HuH-7.5 (cell line): ENCODE measurements at places on chromosomes 5 and 9.

- no peak for DNase-seq
These were observed 149.3 kb upstream of the MSX2 start for GRCh38 chr5:174575043-174575442.

DNA sequence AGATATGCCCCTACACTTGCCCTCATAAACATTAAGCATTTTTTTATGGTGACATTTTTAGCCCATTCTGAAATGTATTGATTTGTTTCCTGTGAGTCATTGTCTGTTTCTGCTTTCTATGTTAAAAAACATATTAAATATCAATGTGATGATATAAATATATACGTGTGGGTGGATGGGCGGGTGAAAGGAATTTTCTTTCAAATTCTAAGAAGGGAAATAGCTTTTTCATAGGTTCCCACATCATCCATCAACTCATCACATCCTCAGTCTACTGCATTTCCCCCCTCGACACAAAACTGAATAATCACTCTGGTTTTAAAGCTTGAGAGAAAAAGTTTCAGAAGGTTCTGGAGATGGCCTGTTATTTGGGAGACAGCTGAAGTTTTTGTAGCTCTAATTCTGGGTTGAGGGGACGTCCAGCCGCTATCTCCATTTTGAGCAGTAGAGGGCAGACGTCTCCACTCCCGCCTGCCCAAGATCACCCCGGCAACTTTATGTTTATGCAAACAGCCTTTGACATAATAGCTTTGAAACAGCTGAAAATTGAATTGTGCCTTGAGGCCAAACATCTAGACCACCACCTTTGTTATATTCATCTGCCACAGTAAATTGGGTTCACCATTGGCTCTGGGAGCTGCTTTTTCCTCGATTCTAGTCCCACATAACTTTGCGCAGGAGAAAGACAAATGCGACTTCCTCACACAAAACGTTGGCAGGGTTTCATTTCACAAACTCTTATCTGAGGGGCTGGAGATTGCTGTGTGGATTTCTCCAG lies 216.2 kb upstream of the CLINT1 start:
- peak; percentile 29 for DNase-seq

DNA sequence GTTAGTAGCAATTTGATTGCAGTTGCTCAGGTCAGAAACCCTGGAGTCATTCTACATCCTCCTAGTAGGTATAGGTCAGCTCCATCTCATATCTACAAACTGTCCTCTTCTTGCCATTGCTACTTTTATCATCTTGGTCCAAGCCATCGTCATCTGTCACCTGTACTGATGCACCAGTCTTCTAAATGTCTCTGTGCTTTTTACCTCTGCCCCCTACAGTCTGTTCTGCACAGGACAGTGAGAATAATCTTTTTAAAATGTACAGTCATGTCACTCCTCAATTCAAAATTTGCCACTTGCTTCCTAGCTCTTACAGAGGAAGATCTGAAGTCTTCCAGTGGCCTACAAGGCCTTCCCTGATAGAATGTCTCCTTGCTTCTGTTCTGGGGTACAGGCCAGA lies 6.8 kb downstream of the NNT start:
- no peak for DNase-seq

DNA sequence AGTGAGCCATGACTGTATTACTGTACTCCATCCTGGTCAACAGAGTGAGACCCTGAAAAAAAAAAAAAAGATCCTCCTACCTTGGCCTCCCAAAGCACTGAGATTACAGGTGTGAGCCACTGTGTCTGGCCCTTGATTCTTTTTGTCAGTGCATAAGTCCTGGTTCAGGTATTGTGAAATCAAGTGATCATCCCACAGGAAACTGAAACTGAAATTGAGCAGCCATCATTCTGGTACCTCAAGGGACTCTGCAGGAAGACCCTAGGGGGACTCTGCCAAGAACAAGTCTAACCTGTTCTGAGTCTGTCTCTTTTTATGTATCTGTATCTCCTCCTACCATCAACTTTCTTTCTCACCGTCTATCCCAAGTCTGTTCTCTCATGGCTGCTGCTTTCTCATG lies 1.9 kb upstream of the DCAF10 start:
- DNase-seq, result no peak

GRCh38 chr5:129639331-129639730 lies 108.6 kb upstream of the MINAR2 start:
- DNase-seq, result no peak

DNA sequence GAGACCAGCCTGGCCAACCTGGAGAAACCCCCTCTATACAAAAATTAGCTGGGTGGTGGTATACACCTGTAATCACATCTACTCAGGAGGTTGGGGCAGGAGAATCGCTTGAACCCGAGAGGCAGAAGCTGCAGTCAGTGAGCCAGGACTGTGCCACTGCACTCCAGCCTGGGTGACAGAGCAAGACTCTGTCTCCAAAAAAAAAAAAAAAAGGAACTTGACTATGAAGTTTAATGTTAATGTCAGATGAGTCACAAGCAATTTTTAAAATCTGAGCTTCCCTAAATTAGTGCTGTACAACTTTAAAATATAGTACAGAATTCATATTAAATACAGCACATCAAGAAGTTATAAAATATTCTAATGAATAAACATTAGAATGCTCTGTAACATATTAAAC lies 1.5 kb downstream of the MEIKIN start:
- no peak for DNase-seq

GRCh38 chr9:79759460-79759859 lies 187.7 kb downstream of the TLE4 start:
- DNase-seq, result no peak

DNA sequence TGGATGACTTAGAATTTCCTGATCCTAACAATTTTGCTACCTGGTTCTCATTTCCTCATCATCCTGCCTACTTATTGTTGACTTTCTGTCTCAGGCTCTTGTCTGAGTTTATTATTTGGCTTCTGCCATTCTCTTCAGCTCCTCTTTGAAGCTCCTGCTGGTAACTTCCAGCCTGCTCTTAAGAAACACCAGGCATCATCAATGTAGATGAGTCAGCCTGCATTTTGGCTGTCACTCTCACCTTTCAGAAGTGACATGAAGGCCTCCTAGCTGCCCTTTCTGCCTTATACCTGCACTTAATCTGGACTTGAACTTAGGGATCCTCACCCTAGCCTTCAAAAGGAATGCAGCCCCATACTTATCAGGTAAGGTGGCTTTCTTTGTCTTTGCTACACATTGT lies 551.8 kb upstream of the ZNF608 start:
- no peak for DNase-seq
